ENCODE measurements at places on chromosomes 4 and X.
A peak's percentile ranks its signal among the peaks of the same experiment; 100 is the strongest.

DNA sequence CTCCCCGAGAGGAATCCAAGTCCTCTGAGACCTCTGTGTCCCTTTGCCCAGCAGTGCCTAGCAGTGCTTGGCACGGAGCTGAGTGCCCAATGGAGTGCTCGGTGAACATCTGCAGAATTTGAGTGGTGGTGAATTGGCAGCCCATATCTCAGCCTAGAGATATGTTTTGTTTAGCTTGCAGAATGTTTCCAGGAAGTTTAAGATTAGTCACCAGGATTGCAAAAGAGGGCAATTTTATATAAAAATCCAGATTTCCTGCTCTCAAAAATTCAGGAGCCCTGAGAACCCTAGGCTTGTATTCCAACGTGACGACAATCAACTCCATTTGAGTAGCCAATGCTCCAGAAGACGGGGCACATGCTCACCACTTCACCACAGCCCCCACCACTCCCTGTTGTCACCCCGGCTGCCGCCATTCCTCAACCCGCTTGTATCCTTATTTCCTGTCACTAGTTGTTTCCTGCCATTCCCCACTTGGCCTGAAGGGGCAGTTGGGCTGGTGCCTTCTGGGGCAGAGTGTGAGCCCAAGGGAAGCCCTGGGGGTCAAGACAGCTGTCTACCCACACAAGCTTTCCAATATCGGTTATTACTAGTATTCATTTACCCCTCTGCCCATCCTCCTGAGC lies 116.9 kb downstream of the EFNB1 start:
- DNase-seq: no peak

DNA sequence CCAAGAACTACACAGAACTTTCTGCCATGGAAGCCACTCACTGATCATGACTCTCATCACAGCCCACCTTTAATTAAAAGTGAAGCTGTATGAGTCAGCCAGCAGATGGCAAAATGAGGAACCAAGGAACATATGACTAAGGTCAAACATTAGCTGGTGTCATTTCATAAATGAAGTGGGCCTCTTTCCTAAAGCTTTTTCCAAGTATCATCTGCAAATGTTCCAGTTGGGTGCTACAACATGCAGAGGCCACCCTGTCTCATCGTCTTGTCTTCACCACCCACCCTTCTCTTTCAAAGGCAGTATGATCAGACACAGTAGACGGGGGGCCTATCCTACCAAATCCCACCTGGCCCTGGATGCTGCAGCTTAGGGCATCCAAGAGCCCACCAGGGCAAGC lies 9.2 kb upstream of the EOLA1 start:
- DNase-seq: no peak

GRCh38 chrX:68396953-68397352 lies 36.3 kb downstream of the OPHN1 start:
- peak; percentile 17 for DNase-seq

DNA sequence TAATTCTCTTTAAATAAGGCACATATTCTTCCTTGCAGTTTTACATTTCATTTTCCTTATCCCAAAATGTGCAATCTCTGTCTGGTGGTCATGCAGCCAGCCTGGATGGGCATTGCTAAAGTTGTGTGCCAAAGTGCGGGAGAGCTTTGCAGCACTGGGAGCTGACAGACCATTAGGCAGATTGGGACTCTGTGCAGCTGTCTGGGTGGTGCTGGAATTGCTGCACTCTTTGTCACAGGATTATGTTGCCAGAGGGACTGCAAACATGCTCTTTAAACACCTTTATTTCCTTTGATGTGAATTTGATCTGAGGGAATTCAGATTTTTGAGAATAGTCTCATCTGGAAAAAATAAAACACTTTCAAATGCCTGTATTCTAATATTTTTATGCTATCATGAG lies 956.2 kb upstream of the DIAPH2 start:
- no peak for DNase-seq

- no peak for DNase-seq
Observed at GRCh38 chr4:108889696-108890483, 127.0 kb upstream of the ETNPPL start.

DNA sequence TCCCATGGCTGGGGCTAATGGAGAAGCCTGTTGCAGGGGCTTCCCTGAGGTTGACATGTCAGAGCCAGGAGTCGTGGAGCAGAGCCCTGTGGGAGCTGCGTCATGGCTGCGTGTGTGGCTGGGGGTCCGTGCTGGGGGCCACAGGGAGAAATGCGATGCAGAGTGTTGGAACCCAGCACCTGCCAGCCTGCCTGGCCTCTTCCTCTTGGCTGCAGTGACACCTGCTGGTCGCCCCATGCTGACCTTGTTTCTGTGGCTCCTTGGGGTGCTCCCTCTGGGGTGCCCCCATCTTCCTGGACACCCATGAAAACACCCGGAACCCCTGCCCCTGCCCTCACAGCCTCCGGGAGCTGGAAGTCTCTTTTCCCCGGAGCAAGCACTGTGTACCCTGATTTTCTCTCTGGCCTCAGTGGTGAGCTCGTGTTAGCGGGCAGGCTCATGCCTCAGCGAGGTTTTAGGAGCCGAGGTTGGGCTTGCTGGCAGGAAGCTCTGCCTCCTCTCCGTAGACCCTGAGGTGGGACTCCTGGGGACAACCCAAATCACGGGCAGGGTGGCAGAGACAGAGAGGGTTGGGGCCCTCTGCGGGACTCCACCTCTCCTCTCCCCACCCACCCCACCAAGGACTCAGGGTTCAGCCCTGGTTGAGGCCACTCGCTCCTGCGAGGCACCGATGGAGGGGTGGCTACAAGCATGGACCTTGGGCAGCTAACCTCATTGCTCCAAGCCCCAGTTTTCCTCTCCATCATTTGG lies 103.7 kb downstream of the SORCS2 start:
- peak; percentile 31 for DNase-seq

DNA sequence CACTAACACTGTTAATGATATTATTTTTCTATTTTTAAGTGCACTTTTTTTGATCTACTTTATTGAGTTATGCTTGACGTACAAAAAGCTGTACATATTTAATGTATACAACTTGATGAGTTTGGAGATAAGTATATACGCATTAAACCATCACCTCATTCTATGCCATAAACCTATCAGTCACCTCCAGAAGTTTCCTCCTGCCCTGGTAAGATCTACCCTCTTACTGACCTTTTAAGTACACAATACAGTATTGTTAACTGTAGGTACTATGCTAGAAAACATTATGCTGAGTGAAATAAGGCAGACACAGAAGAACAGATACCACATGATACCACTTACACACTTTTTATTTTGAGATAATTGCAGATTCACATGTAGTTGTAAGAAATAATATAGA lies 36.9 kb downstream of the INTS6L start:
- no peak for DNase-seq

GRCh38 chrX:104695593-104695992 lies 129.6 kb downstream of the IL1RAPL2 start:
- DNase-seq: no peak

DNA sequence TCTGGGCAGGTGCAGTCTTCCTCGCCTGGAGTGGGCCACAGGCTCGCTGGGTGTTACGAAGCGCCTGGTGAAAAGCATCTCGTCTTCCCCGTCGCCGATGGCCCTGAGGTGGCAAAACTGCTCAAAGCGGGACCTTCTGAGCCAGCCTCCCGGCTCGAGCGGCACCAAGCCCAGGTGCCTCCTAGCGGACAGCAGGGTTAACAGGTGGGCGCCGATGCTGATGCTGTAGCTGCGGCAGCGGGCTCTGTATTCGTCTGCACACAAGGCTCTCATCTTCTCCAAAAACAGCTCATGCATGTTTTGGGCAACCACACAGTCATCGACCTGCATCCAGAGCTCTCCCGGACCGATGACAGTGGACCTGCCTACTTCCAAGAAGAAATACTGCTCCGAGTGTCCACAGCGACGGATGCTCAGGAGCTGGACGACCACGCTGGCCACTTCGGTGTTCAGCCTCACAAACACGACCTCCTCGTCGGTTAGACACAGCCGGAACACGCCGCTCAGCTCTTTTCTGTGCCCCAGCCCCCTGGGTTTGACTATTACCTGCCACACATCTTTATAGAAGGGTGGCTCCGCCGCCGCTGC lies 1.2 kb downstream of the IRS4 start:
- no peak for DNase-seq

DNA sequence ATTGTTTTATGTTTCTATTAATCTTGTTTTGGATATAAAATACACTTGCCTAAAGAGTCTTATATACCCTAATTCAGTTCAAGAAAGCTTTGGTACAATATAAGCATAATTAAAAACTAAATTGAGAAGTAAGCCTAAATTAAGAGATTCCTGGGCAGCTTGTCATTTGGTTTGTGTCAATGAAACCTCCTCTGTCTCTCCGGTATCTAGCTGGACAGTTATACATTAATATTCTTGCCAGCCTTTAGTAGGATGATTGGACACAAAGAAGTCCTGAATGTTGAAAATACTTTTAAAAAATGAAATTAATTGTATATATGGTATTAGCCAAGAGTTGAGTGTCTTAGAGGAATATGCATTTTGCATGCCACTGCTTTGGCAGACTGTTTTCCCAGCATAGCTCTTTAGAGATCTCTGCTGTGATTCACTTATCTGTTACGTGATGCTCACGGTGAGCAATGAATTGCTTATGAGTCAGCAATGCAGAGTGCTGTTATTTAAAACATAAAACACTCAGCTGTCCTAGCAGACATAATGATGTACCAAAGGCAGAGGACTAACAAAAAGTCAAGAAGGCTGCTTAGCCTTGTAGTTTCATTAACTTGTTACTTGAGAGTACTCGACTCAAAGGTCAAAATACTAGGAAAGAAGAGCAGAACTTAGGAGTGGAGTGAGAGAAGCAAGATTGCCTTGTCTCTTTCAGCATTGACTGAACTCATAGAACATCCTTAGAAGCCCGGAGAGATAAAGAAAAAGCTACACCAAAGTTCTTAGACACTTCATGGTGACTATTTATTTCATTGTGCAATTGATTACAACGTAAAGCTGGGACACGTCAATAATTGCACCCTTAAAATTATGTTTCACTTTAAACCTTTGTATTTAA lies 1296.1 kb upstream of the PCDH7 start:
- no peak for DNase-seq

- DNase-seq: no peak
Observed at GRCh38 chrX:1421433-1422134, 29.7 kb upstream of the SLC25A6 start.

GRCh38 chr4:121736735-121737351 lies 28.1 kb downstream of the SMIM43 start:
- DNase-seq: no peak

Measured in left ventricle myocardium inferior (tissue), 1 donor.